ENCODE measurements at places on chromosomes 5 and 9.
A peak's percentile ranks its signal among the peaks of the same experiment; 100 is the strongest.

- DNase-seq: no peak
Measured at GRCh38 chr9:98071737-98072136, 15.2 kb downstream of the NANS start.

- DNase-seq: no peak
Measured at GRCh38 chr5:140239461-140239860, 63.4 kb downstream of the PFDN1 start.

DNA sequence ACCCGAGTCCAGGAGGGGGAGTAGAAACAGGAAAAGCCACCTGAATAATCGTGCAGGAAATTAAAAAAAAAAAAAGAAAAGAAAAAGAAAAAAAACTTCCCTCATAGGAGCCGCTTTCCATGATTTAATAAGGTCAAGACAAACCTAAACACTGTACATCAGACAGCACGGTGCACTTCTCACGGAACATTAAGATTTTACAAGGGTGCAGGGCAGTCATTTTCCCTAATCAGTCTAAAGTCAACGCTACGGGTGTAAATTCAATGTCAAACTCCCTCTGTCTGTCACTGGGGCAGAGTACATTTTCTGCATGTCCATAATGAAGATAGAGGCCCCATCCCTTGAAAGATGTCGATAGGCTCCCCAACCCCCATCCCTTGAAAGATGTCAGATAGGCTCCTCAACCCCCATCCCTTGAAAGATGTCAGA lies 139.7 kb downstream of the TSSK1B start:
- no peak for DNase-seq

- no peak for DNase-seq
Measured at GRCh38 chr5:114319236-114319635, 42.6 kb upstream of the KCNN2 start.

- no peak for DNase-seq
Measured at GRCh38 chr5:150791536-150791935, 13.0 kb downstream of the SMIM3 start.

- no peak for DNase-seq
Measured at GRCh38 chr5:14714706-14715105, 50.2 kb downstream of the OTULIN start.

- no peak for DNase-seq
Measured at GRCh38 chr5:144117412-144117811, 53.0 kb downstream of the YIPF5 start.

- no peak for DNase-seq
Measured at GRCh38 chr9:37719526-37719925, 34.1 kb upstream of the TRMT10B start.

GRCh38 chr5:1490376-1490775 lies 33.4 kb downstream of the LPCAT1 start:
- DNase-seq: no peak

- DNase-seq: no peak
Measured at GRCh38 chr9:122155796-122156195, 3.8 kb downstream of the NDUFA8 start.

DNA sequence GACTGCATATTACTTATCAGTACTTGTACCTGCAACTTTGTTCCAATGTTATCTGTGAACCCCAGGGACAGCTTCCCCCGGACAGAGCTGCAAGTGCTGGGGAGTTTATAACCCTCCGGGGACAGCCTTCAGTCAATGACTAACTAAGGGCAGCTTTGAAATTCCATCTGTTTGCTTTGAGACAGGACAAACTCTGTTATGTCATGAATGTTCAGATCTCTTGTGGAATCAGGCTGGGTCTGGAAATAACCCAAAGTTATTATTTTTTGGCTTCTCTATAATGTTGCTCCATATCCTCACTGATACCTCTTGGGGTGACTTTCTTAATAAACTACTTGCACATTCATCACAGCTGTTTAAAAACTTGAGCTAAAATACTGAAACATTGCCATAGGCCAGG lies 617.5 kb upstream of the TLE4 start:
- DNase-seq: no peak

- peak; percentile 58 for DNase-seq
Measured at GRCh38 chr5:95718203-95718602, 12.9 kb upstream of the RHOBTB3 start.

- peak; percentile 38 for DNase-seq
Measured at GRCh38 chr5:139251281-139251687, 42.3 kb upstream of the MATR3 start.

DNA sequence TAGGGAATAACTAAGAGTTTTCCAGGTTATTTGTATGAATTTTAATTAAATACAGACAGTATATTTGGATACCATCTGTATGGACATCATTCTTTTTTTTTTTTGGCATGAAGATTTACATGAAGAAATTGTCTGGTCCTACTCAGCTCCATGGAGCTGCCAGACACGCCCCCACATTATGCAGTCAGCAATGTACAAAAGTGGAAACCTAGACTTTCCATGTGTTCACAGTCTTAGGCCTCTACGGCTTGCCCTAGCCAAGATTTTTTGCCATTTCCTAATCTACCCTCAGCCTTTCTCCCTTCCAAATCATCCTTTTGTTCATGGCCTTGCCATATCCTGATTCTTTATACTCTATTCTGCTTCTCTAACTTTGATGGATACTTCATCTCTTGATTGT lies 207.1 kb downstream of the SGCD start:
- DNase-seq: no peak

- DNase-seq: no peak
Measured at GRCh38 chr9:130197888-130198287, 25.7 kb downstream of the NCS1 start.

GRCh38 chr5:120436996-120437395 lies 27.1 kb upstream of the PRR16 start:
- no peak for DNase-seq

DNA sequence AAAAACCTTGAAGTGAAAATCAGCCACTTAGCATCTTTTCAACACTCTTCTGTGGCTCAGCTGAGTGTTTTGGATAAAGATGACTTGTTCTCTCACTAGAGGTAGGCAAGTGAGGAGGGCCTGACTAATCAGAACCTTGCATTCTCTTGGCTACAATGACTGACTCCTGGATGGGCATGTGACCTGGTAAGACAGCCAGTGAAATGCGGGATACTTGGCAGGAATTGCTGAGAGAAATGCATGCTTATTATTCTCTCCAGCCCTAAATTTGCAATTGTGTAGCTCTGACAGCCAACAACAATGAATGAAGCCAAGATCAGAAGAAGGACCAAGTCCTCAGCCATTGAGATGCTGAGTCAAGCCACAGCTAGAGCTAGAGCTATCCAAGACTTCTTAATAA lies 490.5 kb upstream of the ZNF608 start:
- DNase-seq: no peak

DNA sequence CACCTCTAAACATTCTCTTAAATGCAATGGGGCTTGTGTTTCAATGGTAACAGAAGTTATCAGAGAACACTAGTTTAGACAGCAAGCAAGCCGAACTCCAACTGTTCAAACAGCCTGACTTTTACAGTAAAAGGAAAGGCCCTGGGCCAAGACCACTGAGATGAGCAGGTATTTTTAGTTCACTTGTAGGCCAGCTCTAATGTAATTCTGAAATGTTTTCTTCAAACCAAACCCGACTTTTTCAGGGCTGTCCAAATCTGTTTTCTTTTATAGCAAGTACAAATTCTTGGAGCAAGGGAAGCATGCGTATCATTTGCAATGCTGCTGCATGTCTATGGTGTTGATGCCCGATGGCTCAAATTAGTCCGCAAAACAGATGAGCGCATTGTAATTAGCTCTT lies 192.9 kb downstream of the SLF1 start:
- DNase-seq: no peak

- DNase-seq: no peak
Measured at GRCh38 chr5:34533582-34534522, 122.3 kb upstream of the RAI14 start.

DNA sequence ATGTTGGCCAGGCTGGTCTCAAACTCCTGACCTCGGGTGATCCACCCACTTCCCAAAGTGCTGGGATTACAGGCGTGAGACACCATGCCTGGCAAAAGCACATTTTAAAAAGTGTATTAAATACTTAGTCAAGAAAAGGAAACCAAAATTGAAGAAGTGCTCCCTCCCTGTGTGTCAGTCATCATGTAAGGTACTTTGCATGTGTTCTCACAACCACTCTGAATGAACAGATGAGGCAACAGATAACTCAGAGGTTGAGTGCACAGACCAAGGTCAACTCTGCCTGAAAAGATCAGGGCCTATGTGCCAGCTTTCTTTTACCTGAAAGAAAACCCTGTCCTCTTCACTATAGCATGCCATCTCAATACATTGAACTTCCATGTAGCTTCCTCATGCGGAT lies 289.7 kb downstream of the MRPS30 start:
- DNase-seq: no peak

DNA sequence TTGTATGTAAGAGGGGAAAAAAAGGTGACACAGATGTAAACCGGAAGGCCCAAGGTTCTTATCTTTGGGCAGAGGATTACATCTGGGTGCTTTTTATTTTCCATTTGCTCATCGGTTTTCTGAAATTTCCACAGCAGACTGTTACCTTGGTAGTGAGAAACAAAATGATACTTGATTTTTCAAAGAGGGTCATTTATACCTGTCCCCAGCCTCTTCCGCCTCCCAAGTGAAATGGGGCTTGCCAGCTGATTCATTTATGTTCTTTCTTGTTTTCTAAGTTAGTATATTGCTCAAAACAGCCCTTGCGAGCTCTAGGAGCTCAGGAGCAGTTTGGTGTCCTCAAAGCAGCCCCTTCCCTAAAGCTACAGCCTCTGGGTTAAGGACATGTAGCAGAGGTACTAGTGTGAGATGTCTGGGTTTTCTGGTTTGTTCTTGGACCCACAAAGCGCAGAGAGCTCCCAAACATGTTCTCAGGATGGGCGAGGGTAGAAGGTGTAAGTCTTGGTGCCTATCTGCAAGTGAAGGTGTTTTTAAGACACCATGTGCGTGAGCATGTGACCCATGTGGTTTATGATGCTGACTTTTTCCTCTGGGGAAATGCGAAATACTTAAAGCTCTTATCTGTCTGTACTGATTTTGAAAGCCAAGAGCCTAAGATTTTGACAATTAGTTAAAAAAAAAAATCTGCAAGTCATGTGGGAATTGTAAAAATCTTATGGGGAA lies 38.3 kb downstream of the DAPK1 start:
- DNase-seq: no peak

Measured in CD4-positive, alpha-beta memory T cell (primary cell).